ENCODE measurements at places on chromosomes 7 and 10.

GRCh38 chr7:112022128-112022527, 184.1 kb downstream of the DOCK4 start:
- no peak for DNase-seq

DNA sequence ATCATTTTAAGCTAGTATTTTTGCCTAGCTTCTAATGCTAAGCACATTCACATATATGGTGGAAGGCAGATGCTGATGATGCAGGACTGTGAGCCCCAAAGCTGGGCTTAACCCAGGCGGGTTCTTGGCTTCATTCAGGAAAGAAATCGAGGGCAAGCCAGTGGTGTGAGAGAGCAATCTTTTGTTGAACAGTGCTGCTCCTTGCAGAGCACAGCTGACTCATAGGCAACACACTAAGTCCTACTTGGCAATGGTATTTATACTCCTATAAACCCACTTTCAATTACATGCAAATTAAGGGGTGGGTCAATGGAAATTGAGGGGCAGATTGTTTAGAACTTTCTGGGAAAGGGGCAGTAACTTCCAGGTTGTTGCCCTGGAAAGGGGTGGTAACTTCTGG, 42.0 kb upstream of the CELF2 start:
- no peak for DNase-seq

DNA sequence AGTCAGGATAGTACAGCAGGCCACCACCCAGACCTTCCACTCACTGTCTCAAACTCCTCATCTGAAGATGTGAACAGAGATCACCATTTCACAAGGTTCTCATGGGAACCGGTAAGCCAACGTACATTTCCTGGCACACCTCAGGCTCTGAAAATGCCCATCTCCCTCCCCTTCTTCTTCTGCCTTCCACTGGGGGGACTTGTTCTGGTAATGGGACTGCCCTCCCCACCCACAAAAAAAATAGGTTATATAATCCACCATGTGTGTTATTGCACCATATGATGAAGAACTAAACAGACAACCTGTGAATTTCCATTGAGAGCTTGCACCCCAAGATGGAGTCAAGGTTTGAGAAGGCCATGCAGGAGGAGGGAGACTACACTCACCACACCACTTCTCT, 42.1 kb upstream of the IKZF1 start:
- no peak for DNase-seq

DNA sequence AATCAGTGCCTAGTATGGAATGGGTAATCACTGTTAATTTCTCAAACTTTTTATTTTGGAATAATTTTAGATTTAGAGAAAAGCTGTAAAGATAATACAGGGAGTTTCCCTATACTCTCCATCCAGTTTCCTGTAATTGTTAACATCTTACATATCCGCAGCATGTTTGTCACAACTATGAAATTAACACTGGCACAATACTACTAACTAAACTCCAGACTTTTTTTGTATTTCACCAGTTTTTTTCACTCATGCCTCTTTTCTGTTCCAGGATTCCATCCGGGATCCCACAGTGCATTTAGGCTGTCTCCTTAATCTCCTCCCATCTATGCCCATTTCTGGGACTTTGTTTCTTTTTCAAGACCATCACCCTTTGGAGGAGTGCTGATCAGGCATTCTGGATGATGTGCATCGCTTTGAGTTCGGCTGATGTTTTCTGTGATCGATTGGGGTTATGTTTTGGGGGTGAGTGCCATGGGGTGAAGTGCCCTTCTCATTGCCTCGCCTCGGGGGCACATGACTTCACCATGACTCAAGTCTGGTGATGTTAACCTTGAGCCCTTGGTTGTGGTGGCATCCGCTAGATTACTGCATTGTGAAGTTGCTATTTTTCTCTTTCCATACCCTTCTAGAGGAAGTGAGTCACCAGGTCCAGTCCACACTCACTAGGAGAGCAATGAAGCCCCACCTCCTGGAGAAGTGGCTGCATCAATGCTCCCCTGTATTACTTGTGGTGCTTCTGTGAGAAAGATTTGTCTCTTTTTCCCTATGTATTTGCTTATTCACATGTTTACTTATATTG, 43.9 kb upstream of the GRB10 start:
- DNase-seq = no peak

DNA sequence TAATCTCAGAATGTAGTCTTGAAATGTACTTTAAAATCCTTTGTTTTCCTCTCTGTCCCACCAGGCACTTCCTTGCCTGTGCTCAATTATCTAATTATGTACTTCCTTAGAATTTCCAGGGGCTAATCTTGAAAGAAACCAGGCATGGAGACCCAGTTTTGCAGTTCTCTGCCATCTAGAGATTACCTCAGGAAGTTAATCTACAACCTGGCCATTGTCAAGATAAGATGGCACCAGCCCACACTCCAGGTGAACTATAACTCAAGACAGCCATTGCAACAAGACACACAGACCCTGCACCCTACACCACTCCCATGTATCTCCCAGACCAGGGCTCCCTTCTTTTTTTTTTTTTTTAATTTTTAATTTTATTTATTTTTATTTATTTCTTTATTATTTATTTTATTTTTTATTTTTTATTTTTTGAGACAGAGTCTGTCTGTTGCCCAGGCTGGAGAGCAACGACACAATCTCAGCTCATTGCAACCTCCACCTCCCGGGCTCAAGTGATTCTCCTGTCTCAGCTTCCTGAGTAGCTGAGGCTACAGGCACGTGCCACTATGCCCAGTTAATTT, 85.9 kb upstream of the TRIM24 start:
- no peak for DNase-seq

DNA sequence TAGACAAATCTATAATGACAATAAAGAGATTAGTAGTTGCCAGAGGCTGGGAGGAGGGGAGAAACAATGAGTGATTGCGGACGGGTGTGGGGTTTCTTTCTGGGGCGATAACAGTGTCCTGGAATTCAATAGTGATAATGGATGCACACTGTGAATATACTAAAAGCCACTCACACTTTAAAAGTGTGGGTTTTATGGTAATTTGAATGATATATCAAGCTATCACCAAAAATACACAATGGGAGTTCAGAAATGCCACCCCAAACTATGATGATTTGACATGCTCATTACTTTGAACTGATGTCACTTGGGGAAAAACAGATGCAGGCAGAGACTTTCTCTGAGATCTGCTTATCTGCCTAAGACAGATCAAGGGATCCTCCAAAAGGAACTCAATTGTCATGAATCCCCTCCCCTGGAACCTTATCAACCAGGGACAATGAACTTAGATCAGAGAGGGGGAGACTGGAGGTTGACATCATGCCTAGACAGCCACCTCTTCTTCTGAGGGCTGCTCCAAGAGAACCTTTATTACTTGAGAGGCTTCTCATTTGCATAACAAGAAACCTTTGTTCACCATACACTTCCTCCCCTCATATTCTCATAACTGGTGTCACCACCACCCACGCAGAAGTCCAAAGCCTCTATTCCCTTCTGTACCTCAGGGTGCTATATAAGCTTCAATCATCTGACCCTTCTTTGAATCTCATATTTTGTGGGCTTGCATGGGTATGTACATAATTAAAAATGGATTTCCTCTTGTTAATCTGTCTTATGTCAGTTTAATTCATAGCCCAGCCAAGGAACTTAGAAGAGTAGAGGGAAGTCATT, 14.8 kb upstream of the ZC3HAV1 start:
- no peak for DNase-seq

- no peak for DNase-seq
Measured at GRCh38 chr7:41637049-41637448, 65.8 kb downstream of the INHBA start.

DNA sequence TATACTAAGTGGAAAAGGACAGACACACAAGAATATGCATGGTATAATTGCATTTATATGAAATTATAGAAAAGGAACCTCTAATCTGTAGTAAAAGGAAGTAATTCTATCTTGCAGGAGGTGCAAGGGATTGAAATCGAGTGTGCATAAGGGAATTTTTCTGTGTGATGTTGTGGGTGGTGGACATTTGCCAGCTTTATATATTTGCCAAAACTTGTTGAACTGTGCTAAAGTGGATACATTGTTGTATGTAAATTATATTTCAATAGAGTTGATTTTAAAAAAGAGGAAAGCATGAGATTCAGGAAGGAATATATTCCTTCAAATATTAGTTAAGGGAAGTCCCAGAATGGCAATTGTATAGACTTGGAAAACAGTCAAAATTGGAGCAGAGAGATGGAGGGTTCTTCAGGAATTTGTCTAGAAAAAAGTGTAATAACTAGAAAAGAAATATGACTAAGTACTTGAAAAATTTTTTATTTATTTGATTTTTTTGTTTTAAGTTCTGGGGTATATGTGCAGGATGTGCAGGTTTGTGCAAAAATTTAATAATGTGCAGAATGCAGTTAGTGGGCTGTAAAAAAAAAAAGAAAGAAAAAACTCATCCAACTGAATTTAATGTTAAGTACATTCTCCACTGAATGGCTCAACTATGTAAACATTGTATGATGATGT, 96.1 kb downstream of the ARL4A start:
- no peak for DNase-seq

GRCh38 chr10:86288695-86289576, 77.7 kb downstream of the GRID1 start:
- no peak for DNase-seq

GRCh38 chr7:83267141-83267631, 104.5 kb upstream of the PCLO start:
- no peak for DNase-seq

DNA sequence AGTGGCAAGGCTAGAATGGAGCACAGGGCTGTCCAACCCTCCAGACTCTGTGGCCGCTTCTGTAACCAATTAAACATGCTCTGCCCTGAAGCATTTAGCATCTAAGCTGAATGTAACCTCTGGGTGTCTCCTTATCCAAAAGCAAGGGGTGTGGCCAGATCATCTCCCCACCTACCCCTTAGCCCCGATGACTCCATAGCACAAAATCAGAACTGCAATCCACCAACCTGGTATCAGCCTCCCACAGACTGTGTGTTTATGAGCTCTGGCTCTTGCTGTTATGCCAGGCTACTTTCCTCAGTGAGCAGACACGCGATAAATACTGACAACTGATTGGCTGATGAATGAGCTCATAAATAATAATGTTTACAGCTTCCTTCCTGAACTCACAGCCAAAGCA, 3.2 kb downstream of the FRMD4A start:
- DNase-seq = no peak

- no peak for DNase-seq
Measured at GRCh38 chr7:99092064-99092720, 51.7 kb downstream of the SMURF1 start.

DNA sequence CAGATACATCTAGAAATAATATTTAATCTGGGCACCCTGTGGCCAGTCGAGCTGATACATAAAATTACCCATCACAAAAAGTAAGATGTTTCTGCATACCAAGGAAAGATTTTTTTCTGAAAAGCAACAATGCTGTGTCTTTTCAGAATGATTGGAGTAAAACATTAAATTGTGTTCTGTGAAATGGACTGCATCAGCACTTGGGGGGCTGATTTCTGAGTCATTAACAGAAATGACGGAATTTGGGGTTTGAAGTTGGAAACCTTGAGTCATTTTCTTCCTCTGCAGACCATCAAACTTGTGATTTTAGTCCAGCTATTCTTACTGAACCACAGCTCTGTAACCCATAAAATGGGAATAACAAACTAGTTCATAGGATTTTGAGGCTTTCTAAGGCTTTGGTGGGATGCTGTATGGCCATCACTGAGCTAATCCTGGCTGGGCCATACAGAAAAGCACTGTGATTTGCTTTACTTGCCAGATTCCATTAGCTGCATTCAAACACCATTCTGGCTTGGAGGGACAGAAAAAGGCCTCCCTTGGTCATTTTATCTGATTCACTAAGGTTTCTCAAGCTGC, 739.4 kb upstream of the IGFBP3 start:
- DNase-seq = no peak

GRCh38 chr7:157129200-157129599, 9.5 kb upstream of the UBE3C start:
- no peak for DNase-seq

- no peak for DNase-seq
Measured at GRCh38 chr7:12655161-12655560, 32.3 kb upstream of the ARL4A start.

- DNase-seq = no peak
Measured at GRCh38 chr7:77982926-77983550, 184.5 kb downstream of the PHTF2 start.

- no peak for DNase-seq
Measured at GRCh38 chr10:20897146-20897825, at the start of gene NEBL. Gene NEBL, minus strand, starts transcription at chr10:20897311. Its CDS starts 106 bp downstream, at chr10:20897205.

- no peak for DNase-seq
Measured at GRCh38 chr7:46459942-46460341, 538.9 kb upstream of the IGFBP3 start.

DNA sequence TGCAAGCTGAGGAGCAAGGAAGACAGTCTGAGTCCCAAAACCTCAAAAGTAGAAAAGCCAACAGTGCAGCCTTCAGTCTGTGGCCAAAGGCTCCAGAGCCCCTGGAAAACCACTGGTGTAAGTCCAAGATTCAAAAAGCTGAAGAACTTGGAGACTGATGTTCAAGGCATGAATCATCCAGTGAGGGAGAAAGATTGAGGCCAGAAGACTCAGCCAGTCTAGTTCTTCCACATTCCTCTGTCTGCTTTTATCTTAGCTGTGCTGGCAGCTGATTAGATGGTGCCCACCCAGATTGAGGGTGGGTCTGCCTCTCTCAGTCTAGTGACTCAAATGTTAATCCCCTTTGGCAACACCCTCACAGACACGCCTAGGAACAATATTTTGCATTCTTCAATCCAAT, 20.1 kb upstream of the MDFIC start:
- DNase-seq = no peak

- no peak for DNase-seq
Measured at GRCh38 chr7:44854644-44855364, 6.9 kb upstream of the H2AZ2 start.

- no peak for DNase-seq
Measured at GRCh38 chr10:64350665-64351064, 829.5 kb downstream of the REEP3 start.

GRCh38 chr10:85995791-85996190, 370.8 kb downstream of the GRID1 start:
- no peak for DNase-seq

- no peak for DNase-seq
Measured at GRCh38 chr7:112001091-112001826, 204.9 kb downstream of the DOCK4 start.

- DNase-seq = no peak
Measured at GRCh38 chr7:31028006-31028405, 24.1 kb upstream of the ADCYAP1R1 start.

DNA sequence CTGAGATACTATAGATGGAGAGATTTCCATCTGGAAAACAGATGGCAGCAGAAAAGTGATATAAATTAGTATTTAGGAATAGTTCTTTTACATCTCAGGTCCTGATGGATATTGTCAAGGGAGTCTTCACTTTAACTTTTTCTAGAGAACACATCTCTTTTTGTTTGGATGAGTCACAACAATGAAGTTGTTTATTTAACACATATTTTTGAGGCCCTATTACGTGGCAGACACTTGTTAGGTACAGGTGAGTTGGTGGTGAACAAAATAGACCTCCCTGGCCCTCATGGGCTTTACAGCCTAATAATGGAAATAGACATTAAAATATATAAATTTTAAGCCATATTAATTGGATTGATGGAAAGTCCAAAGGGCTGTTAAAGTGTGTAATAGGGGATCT, 168.3 kb downstream of the VTI1A start:
- DNase-seq = no peak
